ENCODE measurements at places on chromosomes 7 and 10.

DNA sequence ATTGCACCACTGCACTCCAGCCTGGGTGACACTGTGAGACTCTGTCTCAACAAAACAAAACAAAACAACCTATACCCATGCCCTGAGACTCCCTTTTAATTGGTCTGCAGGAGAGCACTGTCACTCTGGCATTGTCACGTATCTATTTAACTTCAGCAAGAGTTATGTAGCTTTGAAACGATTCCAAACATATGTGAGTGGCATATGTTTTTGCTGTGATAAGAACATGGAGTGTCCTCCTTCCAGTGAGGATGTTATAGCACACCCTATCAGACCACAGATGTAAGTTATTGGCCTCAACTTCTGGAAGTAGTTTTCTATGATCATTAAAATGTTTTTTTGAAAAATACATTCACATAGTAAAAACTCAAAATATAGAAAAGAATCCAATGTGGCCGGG lies 15.5 kb upstream of the DNAJC12 start:
- H3K4me1 ChIP-seq = peaks cover 15% of the 10 kb centered on the region
- no peak for DNase-seq
- H3K4me3 ChIP-seq = no peak overlapping the region
- no peaks in the 10 kb centered on the region for H3K27me3 ChIP-seq
- H3K27ac ChIP-seq = no peak overlapping the region
- H3K36me3 ChIP-seq = no peaks in the 10 kb centered on the region

DNA sequence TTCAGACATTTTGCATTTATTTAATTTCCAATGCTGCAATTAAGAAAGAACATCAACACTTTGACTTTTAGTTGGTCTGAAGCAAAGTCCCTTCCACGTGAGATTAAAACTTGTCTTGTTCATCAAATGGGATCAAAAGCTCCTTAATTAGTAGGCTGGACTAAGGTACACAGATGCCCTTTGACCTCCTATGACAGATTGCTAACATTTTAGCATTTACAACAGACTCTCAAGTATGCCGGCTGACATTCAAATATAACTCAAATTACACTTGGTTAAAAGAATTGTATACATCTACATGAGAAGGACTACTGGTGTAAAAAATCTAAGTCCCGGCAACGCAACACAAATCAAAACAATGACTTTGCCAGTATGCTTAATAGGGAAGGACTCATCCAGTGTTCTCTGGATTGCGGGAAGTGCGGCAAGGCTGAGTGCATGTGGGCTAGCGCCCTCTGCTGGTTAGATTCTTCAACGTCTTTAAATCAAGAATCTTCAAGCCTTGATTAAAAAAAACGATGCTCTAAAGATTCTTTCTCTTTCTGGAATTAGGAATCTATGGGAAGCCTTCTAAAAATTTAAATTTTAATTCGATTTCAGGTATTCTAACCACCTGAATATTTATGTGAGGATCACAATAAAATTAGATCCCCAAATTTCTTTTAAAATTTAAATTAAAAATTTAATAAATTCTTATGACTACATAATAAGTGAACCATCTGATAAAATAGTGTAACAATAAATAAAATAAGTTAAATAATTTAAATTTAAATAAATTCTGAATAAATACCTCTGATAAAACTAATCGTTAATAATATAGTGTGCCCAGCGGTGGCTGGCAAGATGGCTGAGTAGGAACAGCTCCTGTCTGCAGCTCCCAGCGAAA lies 444.7 kb downstream of the DGKB start:
- DNase-seq = peak; percentile 86
- peaks cover 3% of the 10 kb centered on the region for H3K4me1 ChIP-seq
- H3K4me3 ChIP-seq = no peak overlapping the region
- no peaks in the 10 kb centered on the region for H3K36me3 ChIP-seq
- H3K27me3 ChIP-seq = no peaks in the 10 kb centered on the region

- DNase-seq = no peak
- no peak overlapping the region for H3K4me3 ChIP-seq
- H3K36me3 ChIP-seq = no peaks in the 10 kb centered on the region
- peaks cover 35% of the 10 kb centered on the region for H3K4me1 ChIP-seq
- no peaks in the 10 kb centered on the region for H3K27me3 ChIP-seq
- H3K27ac ChIP-seq = peak overlapping the region; percentile 92
Measured at GRCh38 chr10:31135171-31135570, 103.5 kb upstream of the ZNF438 start.

GRCh38 chr7:95245828-95246500 lies 78.4 kb downstream of the PON1 start:
- H3K36me3 ChIP-seq = no peaks in the 10 kb centered on the region
- peaks cover 5% of the 10 kb centered on the region for H3K27me3 ChIP-seq
- H3K27ac ChIP-seq = peak overlapping the region; percentile 2

GRCh38 chr10:32953277-32953927 lies 4.6 kb downstream of the ITGB1 start:
- no peak for DNase-seq
- H3K27ac ChIP-seq = peak overlapping the region; percentile 74
- no peaks in the 10 kb centered on the region for H3K36me3 ChIP-seq
- H3K4me1 ChIP-seq = peaks cover 81% of the 10 kb centered on the region
- peak overlapping the region; percentile 42 for H3K4me3 ChIP-seq

DNA sequence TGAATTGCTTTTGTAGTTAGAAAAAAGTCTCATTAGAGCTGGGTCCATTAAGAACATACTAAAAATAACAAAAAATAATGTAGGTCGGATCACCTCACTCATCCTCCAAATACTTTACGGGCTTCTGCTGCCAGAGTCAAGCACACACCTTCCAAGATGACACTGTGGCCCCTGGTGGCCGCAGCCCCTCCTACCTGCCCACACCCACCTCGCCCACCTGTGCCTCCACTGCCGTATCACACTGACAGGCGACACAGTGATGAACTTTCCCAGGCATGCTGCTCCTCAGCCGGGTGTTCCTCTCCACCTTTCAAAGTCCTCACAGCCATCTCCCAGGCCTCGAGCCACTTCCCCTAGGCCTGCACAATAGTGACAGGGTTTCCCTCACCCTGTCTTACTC lies 60.9 kb downstream of the STK17A start:
- peaks cover 57% of the 10 kb centered on the region for H3K4me1 ChIP-seq
- peaks cover 19% of the 10 kb centered on the region for H3K36me3 ChIP-seq
- DNase-seq = no peak
- no peaks in the 10 kb centered on the region for H3K27me3 ChIP-seq

- no peaks in the 10 kb centered on the region for H3K4me1 ChIP-seq
- no peak overlapping the region for H3K27ac ChIP-seq
- H3K4me3 ChIP-seq = no peak overlapping the region
Measured at GRCh38 chr7:69553190-69553589, 45.1 kb upstream of the AUTS2 start.

GRCh38 chr7:148916186-148916585 lies 32.1 kb upstream of the EZH2 start:
- no peaks in the 10 kb centered on the region for H3K36me3 ChIP-seq
- H3K4me3 ChIP-seq = no peak overlapping the region
- H3K4me1 ChIP-seq = peaks cover 24% of the 10 kb centered on the region
- H3K27ac ChIP-seq = peak overlapping the region; percentile 57

DNA sequence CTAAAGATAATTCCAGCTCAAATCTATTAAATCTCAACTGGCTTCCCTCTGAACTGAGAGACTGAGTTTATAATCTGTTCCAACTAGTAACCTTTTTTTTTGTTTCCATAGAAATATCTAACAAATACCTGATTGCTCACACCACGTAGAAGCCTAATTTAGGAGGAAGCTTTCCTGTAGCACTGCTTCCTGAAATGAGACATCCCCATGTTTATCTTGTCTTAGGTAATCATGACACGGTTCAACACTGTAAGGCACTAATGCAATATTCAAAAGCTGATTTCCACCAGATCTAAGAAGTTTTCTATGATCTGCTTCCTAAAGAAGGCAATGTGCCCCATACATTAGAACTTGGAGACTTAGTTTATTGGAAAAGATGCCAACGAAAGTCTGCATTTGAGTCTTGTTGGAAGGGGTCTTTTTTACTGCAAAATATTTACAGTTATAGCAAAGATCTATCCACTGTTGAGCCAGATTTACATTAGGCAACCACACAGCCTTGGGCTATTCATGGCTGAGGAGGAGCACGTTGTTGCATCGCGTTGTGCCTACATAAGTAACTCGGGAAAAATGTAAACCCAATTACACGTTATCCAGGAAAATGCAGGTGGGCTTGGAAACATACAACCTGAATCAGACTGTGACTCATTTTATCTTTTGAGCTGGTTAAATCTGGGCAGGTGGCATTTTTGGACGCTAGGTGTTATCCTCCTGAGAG lies 66.3 kb downstream of the VIPR2 start:
- H3K27me3 ChIP-seq = no peaks in the 10 kb centered on the region
- no peaks in the 10 kb centered on the region for H3K4me1 ChIP-seq
- peak; percentile 21 for DNase-seq
- H3K4me3 ChIP-seq = no peak overlapping the region
- H3K27ac ChIP-seq = no peak overlapping the region

DNA sequence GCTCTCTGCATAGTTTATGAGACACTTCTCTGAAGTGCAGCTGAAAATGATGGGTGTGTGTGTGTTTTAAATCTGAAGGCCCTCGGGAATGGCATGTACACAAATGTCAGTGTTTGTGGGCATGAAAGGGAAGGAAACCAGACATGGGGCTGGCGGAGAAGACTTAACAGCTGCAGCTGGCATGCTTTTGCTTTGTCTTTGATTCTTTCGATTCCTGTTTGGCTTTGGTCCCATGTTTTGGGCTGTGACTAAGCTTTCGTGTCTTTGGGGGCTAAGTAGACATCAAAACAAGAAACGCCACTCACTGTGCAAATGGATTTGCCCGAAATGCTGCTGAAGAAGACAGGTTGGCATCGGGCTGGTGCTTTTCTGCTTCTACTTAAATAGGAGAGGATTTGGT lies 179.3 kb downstream of the PFKFB3 start:
- H3K4me1 ChIP-seq = peaks cover 30% of the 10 kb centered on the region
- H3K27me3 ChIP-seq = no peaks in the 10 kb centered on the region
- H3K4me3 ChIP-seq = no peak overlapping the region
- peak; percentile 73 for DNase-seq
- H3K36me3 ChIP-seq = peaks cover 4% of the 10 kb centered on the region

GRCh38 chr7:2014391-2015241 lies 218.1 kb downstream of the MAD1L1 start:
- H3K27me3 ChIP-seq = no peaks in the 10 kb centered on the region
- H3K4me3 ChIP-seq = no peak overlapping the region
- H3K36me3 ChIP-seq = peaks cover 8% of the 10 kb centered on the region
- peaks cover 29% of the 10 kb centered on the region for H3K4me1 ChIP-seq
- H3K27ac ChIP-seq = no peak overlapping the region
- no peak for DNase-seq

Measured in osteocyte (in vitro differentiated cells).